Right cardiac atrium (tissue), 5 donors: ENCODE measurements at places on chromosomes 3 and 15. TPM values are rescaled to one million over a fixed set of nuclear protein-coding genes. Genes with fewer than 3 reads are reported as not detected.

Gene STRC
- not detected for total RNA-seq

Gene SAXO2
- total RNA-seq: 1.9 TPM

Gene CEMIP
- 2.8 TPM for total RNA-seq

Gene AHSG
- not detected for total RNA-seq

Gene TPRG1
- total RNA-seq: 3.3 TPM

Gene ATP10A
- total RNA-seq: 1.5 TPM

Gene TGM5
- not detected for total RNA-seq

Gene PP2D1
- not detected for total RNA-seq

DNA sequence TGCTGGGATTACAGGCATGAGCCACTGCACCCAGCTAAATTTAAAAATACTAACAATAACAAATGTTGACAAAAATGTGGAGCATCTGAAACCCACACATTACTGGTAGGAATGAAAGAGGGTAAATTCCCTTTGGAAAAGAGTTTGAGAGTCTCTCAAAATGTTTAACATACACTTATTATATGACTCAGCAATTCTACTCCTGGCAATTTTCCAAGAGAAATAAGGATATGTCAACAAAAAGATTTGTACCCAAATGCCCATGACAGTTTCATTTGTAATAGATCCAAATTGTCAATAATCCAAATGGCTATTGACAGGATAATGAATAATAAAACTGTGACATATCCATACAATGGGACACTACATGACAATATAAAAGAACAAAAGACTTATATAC, 9.0 kb downstream of the HCLS1 start:
- no peak for DNase-seq

GRCh38 chr3:130895690-130896488, 2.0 kb downstream of the ATP2C1 start:
- no peak for DNase-seq

- no peak for DNase-seq
Observed at GRCh38 chr3:35931867-35932266, 292.5 kb downstream of the ARPP21 start.

DNA sequence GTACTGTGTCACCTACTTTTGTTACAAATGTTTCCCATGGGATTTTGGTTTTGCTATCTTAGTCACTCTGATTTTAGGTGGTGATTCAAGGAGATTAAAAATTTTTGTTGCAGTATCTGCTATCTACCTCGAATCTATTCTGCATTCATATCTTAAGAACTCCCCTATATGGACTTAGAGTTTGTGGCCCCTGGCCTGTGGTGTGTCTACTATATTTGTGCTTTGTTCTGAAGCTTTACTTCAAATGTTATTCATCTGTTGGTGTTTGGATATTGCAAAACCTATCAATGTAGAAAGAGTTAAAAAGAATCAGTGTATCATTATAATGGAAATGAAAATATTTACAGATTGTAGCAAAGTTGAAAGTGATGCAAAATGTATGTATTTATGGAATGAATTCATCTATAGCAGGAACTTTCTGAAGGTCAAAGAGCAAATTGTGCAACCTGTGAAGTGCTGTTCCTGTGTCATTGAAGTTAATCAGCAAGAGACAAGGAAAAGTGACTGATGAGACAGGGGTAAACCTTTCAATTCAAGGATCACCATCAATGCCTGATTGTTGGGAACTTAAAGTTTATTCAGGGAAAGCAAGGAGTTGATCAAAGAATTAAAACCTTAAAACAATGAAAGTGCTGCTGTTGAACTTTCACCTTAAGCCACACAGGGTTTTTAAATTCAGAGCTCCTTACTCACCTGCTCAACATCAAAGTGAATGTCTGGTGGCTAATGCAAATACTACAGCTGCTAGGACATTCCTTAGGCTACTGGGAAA, 71.0 kb downstream of the SLMAP start:
- no peak for DNase-seq

DNA sequence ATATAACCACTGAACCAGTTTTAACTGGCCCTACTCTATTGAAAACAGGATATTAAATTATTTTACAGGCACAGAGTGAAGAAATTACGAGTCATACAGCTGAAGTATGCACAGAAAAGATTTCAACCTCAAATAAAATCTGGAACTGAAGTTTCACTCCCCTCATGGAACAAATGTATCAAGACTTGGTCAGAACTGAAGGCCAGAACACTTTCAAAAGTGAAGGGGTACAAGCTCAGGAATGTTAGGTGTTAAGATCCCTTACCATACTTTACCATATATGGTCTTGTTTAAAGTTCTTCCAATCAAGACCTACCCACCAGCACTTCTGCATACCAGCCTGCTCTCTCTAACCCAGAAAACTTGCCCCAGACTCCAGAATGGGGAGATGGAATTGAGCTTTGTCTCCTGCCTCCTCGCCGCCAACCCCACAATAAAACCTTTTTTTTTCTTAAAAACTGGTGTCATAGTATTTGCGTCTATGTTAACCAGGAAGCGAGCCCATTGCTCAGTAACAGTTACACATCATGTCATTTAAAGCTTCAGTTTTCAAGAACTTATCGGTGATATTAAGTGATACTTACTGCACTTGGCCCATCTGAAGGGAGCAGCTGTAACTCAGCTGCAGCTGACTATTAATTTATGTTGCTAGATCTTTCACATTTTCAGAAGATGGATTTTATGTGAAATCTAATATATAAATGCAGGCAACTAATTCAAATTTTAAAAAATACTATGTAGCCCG, 59.9 kb downstream of the OXSM start:
- DNase-seq: no peak

- no peak for DNase-seq
Observed at GRCh38 chr15:45794712-45795439, 160.0 kb downstream of the SQOR start.

DNA sequence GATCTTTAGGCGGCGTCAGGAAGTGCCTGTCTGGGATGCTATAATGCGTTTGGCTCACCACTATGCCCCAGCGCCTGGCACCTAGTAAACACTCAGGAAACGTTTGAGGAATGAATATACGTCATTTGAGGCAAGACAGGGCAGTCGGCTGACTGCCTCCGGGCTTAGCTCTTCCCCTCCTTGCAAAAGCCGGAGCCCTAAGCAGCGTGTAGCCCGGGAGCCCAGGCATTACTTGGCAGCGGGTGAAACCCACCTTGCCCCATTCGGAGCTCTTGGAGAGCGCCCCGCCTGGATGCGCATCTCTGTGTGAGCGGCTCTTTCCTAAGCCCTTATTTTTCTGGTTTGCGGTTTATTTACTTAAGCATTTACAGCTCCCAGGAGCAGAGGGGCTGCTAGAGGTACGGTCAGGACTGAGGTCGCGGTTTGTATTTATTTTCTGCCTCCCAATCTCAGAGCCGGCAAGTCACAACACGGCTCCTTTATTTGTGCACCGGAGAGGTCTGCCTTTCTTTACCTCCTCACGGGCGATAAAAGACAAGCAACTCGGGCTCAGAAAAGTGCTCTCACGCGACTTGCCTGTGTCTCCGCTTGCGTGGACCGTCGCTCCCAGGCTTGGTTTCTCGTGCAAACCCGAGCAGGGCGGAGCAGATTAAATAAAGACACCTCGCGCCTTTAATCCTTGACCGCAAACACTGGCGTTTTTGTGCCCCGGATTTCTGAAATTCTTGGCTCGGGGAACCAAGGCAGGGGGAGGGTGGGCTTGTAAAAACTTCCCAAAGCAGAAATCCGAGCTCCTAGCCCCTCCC, 737 bp upstream of the ITPR1 start:
- DNase-seq: peak; percentile 73

- no peak for DNase-seq
Observed at GRCh38 chr3:79521221-79521848, 246.5 kb downstream of the ROBO1 start.

- DNase-seq: peak; percentile 90
Observed at GRCh38 chr3:169699536-169700050, 36.1 kb upstream of the MECOM start.

DNA sequence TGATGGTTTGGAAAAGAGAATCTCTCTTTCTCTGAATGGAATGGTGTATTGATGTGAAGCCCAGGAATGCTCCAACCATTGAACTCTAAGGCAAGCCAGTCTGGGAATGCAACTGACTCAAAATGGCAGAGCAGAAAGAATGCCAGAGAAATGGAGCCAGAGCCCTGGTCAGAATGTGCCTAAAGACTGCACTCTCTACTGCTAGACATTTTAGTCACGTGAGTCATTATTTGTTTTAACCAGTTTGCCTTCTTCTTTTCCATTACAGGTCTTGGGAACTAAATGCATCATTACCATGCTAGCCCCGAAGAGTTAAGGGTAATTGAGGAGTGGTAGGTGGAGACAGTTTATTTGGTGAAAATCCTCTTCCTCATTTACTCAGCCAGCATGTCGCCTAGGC, 67.3 kb upstream of the TRIM42 start:
- no peak for DNase-seq

DNA sequence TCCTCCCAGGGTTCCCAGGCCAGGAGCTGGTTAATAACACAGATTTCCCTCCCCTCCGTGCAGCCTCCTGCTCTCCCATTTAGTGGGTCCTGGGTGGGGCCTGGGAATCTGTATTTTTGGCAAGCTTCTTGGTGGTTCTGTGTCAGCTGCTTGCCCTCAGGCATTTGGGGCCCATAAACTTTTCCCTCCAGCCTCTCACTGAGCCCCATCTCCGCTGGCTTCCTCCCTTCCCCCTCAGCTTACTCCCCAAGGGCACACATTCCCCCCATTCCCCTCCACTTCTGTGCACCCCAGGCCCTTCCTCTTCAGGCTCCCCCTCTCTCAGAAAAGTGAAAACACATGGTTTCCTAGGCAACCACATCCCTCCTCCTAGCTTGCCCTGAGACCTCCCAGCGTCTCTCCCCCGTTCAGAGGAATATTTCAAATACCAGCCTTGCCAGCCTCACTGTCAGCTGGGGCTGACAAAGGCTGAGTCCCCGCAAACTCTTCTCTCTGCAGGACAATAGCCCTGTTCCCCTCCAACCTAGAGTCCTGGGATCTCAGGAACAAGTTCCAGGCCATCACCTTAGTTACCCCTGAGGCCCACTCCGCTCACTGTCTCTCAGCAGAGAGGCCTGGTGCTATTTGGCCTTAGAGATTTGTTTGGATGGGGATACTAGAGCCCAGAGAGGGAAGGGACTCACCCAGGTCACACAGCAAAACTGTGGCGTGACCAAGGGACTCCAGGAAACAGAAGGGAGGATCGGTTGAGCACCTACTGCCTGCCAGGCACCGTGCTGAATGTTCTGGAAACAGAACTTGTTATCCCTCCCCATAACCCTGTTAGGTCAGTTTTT, 44.6 kb upstream of the SMAD6 start:
- no peak for DNase-seq

DNA sequence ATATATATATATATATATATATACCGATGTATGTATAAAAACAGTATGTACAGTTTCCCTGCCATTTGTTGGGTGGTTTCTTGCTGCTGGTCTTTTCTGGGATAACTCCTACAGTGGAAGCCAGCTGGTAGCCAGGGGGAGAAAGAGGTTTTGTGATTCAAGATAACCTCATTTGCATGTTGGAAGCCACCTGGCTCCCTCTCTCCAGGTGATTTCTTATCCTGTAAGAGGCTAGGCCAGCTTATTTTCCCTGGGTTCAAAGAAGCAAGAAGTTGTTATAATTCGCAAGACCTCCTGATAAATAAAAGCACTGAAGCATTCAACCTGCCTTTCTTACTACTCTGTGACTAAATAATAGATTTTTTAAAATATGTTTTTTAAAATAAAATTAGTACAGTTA, 443.3 kb downstream of the VGLL3 start:
- no peak for DNase-seq

DNA sequence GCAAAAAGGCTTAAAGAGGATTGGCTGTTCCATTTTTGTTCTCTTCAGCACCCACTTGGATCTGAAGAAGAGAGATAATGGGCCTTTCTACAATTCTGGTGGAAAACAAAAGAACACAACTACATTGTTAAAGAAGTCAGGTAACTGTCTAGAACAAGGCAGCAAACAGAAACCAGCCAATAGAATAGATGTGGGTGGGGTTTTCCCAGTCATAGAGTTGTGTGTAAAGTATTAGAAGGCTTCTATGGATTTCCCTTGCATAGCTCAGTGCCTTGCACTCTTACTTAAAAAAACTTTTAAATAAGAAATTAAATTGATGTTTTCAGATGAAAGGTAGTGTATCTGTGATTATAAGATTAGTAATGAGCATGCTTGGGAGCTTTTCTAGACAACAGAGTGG, 462.7 kb upstream of the ATP11B start:
- DNase-seq: no peak

GRCh38 chr3:108085810-108086350, 5.0 kb downstream of the CD47 start:
- DNase-seq: no peak

GRCh38 chr3:128443771-128444170, 22.9 kb downstream of the DNAJB8 start:
- no peak for DNase-seq

- no peak for DNase-seq
Observed at GRCh38 chr3:105397974-105398373, 31.3 kb downstream of the ALCAM start.

- no peak for DNase-seq
Observed at GRCh38 chr3:18527691-18528090, 102.6 kb upstream of the SATB1 start.

DNA sequence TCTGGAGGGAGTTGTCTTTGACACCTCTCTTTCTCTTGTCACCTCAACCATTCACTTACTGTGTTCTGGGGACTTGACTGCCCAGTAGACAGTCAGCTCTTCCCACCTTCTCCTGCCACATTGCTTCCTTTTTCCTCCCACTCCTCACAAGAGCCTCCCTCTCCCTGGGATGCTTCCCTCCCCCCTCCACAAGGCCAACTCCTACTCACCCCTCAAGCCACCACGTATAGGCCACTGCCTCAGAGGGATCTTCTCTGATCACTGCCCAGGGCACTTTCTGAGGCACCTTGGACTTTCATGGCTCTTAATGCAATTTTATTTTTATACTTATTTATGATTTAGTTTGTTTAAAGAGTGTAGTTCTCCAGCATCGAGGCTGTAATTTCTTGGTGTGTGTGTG, 23.2 kb downstream of the THSD4 start:
- DNase-seq: no peak

DNA sequence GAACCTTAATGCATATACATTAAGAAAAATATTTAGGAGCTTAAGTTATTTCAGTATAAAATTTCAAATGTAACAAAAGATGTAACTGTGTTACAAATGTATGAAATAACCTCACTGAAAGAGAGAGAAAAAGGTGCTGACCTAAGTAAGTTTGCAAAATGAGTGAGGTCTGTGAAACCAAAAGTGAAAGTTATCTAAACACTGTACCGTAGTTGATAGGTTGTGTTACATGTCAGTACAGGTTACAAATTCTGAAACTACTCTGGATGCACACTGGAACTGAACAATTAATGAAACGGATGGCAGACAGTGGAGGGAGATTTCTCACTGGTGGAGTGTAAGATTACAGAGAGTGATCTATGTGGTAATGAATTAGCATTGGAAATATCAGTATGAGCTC, 420.7 kb downstream of the ZNF385D start:
- DNase-seq: no peak

DNA sequence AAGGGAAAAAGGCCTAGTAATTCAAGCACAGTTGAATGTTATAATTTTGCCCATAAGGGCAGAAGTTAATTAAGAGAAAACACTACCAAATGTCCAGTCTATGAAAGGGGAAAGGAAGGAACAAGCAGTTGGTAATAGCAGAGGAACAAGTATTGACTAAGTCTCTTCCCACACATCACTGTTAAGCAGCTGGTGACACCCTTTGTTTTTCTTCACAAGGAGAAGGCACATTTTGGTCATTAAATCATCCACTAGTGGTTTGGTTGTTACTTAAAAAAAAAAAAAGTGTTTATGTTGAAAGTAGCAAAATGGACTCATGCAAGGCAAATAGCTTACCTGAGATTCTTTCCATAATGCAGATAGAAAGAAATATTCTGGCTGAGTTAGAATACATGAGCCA, 321.4 kb upstream of the NECTIN3 start:
- no peak for DNase-seq

- DNase-seq: no peak
Observed at GRCh38 chr3:16318176-16318575, 53.2 kb downstream of the OXNAD1 start.
